ENCODE measurements at places on chromosomes 7 and 10.

- DNase-seq, result no peak
These were observed 270.5 kb downstream of the SKAP2 start for GRCh38 chr7:26593896-26594295.

DNA sequence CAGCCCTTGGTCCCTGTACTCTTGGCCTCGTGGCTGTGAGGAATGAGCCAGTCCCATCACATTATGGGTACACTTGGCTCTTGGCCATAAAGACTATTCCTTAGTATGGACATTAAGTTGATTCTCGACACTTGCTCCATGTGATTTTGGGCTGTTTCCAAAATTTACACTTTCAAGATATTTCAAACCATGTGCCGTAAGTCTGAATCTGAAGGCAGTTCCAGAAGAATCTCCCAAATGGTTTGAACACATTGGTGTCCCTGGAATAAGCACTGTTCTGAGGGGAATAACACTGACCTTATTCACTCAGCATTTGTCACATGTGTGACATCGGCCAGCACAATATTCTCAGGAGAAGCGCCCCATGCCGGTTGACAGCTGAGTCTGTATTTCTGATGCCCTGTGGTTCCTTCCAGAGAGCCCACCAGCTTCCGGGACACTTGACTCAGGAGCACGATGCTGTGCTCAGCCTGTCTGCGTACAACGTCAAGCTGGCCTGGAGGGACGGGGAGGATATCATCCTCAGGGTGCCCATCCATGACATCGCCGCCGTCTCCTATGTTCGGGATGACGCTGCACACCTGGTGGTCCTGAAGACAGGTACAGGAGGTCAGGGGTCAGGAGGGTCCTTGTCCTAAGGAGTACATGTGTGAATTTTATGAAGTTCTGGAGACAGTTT is 24.6 kb downstream of the NACAD start:
- no peak for DNase-seq

- no peak for DNase-seq
These were observed 71.0 kb downstream of the COL26A1 start for GRCh38 chr7:101433688-101434087.

DNA sequence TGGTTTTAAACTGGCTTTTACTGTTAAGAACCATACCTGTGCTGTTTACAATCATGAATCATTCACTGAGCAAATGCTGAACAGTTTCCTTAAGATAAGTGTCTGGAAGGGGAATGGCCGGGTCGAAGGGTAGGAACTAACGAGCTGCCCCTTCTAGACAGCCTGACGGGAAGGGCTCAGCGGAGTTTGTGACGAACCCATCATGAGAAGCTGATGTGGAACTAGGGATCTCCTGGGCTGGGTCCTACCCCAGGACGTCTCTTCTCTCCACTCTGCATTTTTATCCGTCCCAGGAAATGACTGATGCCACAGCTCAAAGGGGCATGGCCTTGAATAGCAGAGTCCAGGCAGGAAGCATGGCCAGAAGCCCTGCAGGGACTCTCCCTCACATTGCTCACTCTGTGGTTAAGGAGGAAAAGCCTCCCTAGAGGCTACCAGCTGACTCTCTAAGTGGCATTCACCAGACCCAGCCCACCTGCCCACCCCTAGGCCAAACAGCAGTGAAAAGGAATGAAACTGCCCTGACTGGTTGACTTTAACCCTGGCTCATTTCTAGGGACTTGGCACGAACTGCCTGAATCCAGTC is 112.0 kb downstream of the PFKFB3 start:
- no peak for DNase-seq

DNA sequence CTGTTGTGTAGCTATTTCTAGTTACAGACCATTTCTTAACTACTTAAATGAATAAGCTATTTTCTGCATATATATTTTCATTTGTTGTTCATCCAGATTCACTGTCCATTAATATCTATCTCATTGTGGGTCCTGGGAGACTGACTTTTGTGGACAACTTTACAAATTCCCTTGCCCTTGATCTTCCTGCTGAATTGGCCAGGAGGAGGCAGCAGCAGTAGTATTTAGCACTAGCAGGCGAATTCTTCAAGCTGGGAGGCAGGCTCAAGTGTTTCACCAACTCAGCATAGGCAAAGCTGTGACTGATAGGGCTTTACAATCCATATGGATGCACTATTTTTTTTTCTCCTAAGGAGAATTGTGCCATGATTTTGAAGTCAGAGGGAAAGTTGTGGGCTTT is 461.0 kb upstream of the NRG3 start:
- no peak for DNase-seq

GRCh38 chr7:135160098-135160857 is 10.2 kb downstream of the CYREN start:
- no peak for DNase-seq

DNA sequence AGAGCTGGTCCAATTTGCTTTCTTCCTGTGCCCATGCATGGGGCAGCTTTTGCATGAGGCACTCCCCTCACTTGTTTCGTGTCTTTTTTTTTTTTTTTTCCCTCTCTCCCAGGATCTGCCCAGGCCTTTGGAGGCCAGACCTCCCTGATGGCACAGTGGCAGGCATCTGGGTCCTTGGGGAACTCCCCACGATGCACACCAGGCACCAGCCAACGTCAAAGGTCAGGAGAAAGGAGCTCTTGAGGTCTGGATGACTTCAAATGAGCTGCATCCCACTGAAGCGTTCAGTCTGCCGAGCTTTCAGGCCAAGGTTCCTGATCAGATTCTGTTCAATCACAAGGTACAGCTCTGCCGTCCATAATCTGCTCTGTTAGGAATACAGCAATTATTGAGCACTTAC is 97.2 kb upstream of the CARD11 start:
- DNase-seq, result no peak

DNA sequence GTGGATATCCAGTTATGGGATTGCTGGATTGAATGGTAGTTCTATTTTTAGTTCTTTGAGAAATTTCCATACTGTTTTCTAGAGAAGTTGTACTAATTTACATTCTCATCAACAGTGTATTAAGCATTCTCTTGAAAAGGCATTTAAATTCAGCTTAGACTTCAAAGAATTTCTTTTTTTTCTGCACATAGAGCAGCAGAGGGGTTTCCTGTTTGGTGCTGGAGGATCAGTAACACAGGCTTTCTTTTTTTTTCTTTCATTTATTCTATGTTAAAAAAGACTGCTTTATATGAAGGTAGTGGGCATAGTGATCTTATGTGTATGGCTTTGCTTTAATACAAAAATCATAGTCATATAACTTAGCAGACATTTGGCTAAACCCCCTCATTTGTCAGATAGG is 47.6 kb upstream of the TARP start:
- DNase-seq, result no peak

DNA sequence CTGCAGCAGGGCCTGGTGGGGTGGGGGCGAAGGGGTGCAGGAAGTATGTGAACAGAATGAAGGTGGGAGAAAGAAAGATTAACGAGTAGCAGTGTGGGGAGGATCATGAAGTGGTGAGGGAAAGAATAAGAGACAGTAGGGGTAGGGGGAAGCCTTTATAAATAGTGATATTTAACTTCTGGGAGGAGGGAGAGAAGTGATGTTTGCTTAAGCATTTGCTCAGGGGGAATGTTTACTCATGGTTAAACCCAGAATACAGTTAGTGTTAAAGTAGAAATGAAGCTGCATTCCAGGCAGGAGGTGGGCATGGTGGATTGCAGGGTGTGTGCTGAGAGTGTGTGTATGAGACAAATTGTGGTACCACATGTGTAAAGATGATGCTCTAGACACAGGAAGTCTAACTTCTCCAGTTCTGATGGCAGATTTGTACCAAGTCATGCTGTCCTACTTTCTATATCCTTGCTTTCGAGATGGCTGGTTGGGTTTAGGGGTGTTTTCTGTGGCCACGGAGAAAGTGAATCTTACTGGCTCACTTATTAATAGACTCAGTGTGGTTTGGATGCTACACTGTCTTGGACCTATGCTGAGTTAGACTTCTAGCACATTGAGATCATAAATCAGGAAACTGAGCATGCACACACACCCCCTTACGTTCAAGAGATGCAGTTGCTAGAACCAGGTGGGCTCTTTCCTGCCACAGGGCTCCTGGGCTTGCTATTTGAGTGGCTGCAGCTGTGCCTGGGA is 10.6 kb upstream of the DNMBP start:
- DNase-seq, result no peak

GRCh38 chr7:17302575-17303142 is 4.2 kb downstream of the AHR start:
- no peak for DNase-seq

GRCh38 chr10:122060250-122060649 is 71.3 kb downstream of the TACC2 start:
- no peak for DNase-seq

DNA sequence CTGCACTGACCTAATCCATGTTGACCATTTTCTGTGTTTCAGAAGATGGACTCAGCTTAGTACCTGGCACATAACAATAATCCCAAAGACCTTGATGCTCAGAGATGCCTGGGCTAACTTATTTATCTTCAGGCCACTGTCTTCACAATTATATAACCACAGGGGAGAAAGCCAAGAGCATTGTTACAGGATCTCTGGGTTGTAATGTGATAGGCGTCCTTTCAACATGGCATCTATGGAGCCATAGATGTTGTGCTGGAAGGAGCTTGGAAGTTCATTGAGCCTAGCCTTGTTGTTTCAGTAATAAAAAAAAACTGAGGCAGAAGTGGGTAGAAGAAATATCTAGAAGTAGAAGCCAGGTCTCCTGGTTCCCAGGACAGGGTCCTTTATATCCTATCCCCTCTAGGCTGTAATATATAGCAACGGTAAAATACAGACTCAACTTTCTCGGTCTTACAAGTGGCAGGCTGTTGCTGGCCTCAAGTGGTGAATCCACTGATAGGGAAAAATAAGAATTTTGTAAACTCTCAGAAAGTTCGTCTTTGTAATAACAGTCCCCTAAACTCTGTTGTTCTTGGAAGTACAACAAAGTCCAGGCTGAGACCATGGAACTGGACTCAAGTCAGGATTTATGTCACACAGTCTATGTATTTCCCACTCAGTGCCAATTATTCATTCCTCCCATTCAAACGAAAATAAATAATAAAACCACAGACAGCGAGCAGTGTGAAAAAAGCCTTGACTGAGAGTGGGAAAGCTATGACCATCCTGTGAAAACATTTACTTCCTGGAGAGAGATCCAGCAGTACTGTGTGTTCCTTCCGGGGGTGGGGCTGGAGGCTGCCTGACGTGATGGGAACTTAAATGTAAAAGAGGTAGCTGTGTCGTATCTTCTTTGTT is 277.6 kb downstream of the REEP3 start:
- peak; percentile 71 for DNase-seq

DNA sequence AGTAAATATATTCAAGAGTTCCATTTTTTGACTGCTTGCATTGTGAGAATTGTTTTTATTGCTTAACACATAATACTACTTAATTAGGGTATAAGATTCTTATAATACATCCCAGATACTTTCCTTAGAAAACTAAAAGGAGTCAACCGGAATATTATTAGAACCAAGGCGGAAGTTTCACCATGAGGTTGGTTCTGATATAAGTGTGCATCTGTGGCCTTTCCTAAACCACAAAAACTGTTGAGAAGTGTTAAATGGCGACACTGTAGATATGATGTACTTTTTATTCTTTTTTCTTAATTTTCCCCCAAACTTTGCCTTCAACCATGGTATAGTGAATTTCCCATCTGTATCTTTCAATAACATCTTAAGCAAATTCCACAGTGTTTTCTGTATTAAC is 32.3 kb upstream of the INHBA start:
- DNase-seq, result no peak

DNA sequence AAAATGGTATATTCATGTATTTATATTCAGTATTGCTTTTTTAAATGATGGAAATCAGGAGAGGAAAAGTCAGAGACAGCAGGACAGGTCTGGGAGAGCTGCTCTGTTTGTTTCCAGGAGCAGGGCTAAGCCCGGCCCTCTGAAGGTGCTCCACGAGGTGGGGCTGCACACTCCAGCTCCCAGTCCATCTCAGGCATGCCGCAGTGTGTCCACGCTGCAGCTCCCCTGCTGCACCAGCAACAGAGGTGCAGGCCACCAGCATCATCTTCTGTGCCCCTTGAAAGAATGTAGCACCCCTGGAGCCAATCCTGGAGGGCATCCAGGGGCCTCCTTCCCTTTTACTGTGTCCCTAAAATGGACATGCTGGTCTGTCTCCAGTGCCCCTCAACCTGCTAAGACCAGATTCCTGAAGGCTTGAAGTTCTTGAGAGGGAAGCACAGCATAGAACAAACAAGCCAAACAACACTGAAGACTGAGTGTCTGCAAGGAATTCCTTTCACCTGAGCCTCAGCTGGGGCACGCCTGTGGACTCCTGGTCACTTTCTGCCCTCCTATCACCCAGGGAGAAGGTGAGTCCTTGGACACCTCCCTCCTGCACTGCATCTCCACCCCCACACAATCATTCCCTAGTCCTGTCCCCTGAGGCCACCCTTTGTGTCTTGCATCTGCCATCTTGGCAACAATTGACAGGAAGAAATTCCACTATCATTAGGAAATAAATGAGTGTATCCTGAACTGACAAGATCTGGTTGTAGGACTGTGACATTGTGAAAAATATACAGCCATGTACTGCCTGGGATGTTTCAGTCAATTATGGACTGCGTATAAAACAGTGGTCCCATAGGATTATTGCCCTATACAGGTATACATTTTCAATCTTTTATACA is 100.5 kb downstream of the CXCL12 start:
- no peak for DNase-seq

DNA sequence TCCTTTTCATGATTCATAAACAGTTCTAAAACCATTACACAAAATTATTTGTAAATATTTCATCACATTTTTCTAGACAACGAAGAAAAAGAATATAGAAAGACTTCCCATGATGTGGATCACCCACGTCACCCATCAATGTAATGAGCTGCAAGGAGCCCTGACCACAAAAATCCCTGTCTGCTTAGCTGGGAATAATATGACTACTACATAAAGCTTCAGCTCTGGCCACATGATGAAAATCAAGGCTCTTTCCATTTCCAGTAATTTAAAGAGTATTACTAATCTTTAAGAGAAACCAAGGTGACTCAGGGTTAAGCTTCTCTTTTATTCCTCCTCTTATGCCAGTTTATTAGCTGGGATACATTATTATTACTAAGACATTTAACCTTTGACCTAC is 180.8 kb upstream of the CACNA2D1 start:
- DNase-seq, result no peak

DNA sequence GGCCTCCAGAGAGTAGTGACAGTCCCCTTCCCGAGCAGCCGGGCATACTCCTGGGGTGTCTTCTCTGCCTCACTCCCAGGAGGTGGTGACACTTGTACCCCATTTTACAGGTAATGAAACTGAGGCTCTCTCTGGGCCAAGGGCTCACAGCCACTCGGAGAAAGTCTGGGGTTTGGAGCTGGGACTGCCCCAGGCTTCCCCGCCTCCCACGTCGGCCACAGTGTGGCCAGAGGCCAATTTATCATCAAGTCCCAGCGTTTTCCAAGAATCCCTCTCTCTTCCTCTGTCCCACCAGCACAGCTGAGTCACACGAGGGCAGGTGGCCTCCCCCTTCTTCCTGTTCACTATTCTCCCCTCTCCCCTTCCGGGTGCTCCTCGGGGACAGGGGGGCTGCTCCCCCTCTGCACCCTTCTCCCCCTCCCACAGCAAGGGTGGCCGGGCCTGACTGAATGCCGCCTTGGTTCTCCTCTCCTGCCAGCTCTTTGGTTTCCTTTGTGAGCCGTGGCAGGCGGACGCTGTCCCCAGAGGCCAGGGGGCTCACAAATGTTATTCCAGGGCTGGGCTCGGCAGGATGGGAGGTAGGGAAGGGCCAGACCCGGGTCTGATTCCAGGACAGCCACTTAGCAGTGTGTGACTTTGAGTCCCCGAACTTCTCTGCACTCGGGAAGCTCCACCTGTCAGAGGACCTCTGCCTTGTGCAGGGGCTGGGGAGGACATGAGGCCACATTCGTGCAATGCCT is 17.7 kb downstream of the CLIP2 start:
- peak; percentile 67 for DNase-seq
